ENCODE measurements at places on chromosomes 4 and X. TPM values are rescaled to one million over a fixed set of nuclear protein-coding genes. Genes with fewer than 3 reads are reported as not detected.

The MTNR1A gene
- total RNA-seq, result not detected

The DMD gene
- total RNA-seq, result 25.7 TPM

The NAP1L3 gene
- 2.5 TPM for total RNA-seq

The DRD5 gene
- total RNA-seq, result not detected

The TRIM75 gene
- not detected for total RNA-seq

The KIAA1210 gene
- under 0.01 TPM for total RNA-seq

The AGTR2 gene
- not detected for total RNA-seq

The GPC4 gene
- total RNA-seq, result 6.4 TPM

The GPRIN3 gene
- total RNA-seq, result not detected

The TCEAL7 gene
- 9.8 TPM for total RNA-seq

The CYLC1 gene
- total RNA-seq, result not detected

- no peak for DNase-seq
Measured at GRCh38 chr4:160745126-160745525, 1418.7 kb downstream of the FSTL5 start.

GRCh38 chrX:323721-324628 is 5.4 kb upstream of the GTPBP6 start:
- peak; percentile 86 for DNase-seq

DNA sequence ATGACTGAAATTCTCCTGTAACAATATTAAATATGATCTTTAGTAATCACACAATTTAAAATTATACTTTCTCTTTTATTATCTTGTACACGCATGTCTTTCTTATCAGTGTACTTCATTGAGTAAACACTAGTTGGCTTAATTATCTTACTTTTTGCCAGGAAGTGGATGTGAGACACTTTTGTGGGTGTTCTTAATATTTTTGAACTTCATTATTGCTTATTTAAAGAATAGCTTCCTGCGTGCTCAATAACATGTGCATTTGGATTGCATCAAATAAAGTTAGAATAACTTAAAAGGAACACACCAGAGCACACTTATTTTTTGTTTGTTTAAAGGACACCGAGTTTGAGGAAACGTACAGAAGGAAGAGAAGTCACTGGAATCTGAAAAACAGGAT is 128.5 kb upstream of the VEGFC start:
- DNase-seq, result no peak

GRCh38 chr4:54661686-54662085 is 3.9 kb downstream of the KIT start:
- DNase-seq, result peak; percentile 54

GRCh38 chr4:176002007-176002613 is 63.5 kb upstream of the WDR17 start:
- no peak for DNase-seq

- peak; percentile 4 for DNase-seq
Measured at GRCh38 chr4:109171070-109171469, 131.4 kb downstream of the COL25A1 start.

GRCh38 chr4:114807357-114807756 is 208.8 kb downstream of the UGT8 start:
- no peak for DNase-seq

- DNase-seq, result no peak
Measured at GRCh38 chr4:123517971-123518370, 121.4 kb downstream of the SPRY1 start.

DNA sequence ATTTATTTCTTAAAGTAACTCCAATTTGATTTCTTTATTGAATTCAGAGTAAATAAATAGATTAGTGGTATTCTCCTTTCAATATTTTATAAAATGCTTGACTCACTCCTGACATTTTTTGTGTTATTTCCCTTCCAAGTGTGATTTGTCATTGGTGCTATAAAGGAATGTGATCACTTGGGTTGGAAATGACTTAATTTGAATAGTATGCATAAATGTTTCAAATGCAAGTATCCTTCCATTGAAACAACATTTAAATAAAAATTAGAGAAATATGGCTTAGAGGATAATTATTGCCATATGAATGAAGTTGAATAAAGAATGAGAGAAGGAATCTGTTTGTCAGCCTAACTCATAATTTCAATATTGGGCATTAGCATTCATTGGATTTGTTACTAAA is 182.7 kb downstream of the PABPC4L start:
- no peak for DNase-seq

DNA sequence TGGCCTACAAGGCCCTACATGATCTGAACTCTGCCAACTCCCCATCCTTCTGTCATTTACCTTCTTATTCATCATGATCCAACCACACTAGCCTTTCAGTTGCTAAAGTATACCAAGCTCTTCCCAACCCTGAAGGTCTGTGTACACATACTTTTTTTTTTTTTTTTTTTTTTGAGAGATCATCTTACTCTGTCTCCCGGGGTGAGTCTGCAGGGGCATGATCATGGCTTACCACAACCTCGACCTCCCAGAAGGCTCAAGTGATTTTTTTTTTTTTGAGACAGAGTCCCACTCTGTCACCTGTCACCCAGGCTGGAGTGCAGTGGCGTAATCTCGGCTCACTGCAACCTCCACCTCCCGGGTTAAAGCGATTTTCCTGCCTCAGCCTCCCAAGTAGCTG is 5.9 kb upstream of the UTP14A start:
- no peak for DNase-seq

GRCh38 chr4:41176340-41176739 is 38.0 kb downstream of the APBB2 start:
- no peak for DNase-seq

- no peak for DNase-seq
Measured at GRCh38 chr4:190016369-190017289, 10.4 kb downstream of the FRG2 start.

DNA sequence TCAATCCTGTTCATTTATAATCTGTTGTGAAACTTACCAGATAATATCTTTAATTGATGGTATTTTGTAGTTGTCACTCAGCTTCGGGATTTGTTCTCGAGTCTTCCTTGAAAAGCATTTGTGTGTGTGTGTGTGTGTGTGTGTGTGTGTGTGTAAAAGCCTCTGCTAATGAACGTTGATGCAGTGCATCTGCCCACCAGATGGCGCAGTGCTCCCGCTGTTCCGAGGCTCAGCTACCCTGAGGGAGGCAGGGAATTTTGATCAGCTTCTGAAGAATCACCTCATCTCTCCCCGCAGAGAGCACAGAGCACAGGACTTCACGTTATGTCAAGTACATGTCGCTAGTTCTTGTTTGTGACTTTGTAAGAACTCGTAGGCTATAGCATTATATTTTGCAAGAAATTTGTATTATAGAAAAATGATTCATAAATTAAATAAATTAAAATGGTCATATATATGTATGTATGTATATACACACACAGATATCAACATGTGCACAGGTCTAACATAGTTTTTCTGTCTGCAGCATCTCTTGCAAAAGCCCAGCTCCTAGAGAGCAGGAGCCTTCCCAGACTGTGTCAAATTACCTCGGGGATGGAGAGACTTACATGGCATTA is 316.7 kb upstream of the IGFBP7 start:
- peak; percentile 61 for DNase-seq

GRCh38 chr4:113468165-113469022 is 293.1 kb downstream of the CAMK2D start:
- peak; percentile 100 for DNase-seq

GRCh38 chr4:152004801-152005200 is 244.0 kb upstream of the GATB start:
- DNase-seq, result no peak

DNA sequence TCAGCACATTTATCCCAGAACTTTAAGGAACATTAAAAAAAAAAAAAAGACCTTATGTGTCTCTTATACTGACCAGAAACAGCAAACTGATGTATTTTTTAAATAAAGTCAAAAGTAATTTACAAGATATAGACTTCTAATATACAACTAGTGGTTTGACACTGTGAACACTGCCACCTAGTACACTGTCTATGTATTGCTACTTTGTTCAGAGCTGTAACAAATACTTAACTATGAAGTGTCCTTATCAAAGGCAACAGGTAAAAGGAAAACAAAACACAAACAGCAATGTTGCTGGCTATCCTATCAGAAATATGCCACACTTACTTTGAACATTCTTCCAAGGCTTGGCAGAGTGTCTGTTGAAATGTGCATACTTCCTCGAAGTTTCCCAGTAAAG is 60.4 kb downstream of the CD40LG start:
- DNase-seq, result no peak
